ENCODE measurements at places on chromosomes 16 and 17.

DNA sequence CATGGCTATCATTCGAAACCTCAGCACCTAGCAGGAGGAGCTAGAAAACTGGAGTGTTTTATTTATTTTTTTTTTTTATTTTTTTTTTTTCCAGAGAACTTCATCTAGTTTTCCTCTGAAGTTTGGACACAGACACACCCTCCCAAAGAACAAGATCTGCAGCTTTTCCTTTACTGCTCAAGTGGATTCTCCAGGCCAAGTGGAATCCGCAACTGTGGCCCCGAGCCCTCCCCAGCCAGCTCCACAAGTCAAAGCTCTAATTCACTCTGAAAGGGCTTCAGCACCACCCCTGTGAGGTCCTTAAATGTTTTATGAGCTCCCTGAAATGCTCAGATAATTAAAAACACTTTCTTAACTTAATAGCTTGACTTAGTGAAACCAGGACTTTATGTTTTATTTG, 332.1 kb upstream of the DYNLRB2 start:
- no peak for DNase-seq

GRCh38 chr16:67029254-67030096, 526 bp downstream of the CBFB start:
- DNase-seq: peak; percentile 85

GRCh38 chr17:74545843-74546230, at the start of gene CD300C:
Gene CD300C (minus strand): TSS chr17:74546115. CDS start chr17:74545782, 333 bp downstream.
- DNase-seq: no peak

DNA sequence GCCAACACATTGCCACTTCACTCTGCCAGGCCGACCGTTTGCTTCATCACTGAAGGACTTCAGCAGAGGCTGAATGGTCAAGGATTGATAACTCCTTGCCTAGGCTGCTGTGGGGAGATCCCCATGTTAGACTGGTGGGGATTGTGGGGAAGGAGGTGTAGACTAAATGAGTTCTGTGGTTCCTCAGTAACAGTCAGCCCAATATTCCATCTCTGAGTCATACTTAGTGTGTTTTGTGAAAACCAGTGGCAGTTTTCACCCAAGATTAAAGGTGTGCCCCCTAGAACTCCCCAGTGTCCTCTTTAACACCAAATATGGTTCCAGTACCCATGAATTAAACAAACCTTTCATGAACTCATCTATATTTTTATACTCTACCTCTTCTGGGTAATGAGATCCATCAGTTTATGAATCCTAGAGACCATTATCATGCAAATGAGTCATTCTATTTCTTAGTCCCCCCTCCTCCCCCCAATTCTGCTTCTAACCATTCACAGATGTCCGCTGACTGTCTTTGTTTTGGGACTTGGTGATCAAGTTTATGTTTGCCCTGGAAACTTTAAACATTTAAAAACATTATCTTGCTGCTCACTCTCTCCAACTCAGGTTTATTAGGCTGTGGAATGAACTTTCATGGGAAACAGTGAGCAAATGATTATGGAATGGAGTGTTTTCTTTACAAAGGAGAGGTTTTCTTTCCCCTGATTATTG, 66.8 kb upstream of the GAS7 start:
- no peak for DNase-seq

GRCh38 chr17:77654850-77655249, 303.7 kb upstream of the TNRC6C start:
- DNase-seq: no peak

- DNase-seq: peak; percentile 86
Measured at GRCh38 chr16:48385253-48386150, at the start of gene SIAH1. Gene SIAH1 (minus strand): TSS chr16:48385413. CDS start chr16:48362428, 22,985 bp downstream.
